ENCODE measurements at places on chromosomes 5 and 9.
A peak's percentile ranks its signal among the peaks of the same experiment; 100 is the strongest.

DNA sequence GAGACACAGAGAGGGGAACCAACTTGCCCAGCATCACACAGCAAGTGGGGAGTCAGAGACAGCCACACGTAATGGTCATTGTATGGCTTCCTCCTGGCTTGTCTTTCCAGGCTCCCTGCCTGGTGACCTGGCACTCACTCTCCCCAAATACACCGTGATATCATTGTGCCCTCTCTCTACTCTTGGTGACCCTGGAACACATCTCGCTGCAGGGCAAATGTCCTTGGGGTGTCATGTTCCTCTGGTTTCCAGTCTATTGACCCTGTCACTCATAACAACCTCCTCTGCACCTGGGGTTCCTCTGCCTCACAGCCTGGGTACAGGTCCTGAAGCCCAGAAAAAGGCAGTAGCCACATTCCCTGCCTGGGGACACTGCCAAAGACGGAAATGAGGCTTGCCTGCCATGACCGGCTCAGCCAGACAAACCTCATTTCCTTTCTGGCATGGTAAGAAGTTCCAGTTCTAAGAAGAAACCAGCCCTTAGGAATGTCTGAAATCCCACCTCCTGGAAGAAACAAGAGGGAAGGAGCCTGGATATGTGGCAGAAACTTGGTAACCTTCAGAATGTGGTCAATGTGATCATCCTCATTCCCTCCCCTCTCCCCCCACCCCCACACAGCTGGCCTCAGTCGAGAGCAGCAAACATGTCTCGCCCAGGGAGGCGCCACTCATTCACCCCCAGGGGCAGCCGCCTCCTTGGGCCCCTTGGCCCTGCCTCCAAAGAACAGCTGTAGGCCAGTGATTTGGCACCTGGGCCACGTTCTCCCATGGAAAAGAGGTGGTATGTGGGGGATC, 30.6 kb upstream of the SMU1 start:
- no peak for DNase-seq

DNA sequence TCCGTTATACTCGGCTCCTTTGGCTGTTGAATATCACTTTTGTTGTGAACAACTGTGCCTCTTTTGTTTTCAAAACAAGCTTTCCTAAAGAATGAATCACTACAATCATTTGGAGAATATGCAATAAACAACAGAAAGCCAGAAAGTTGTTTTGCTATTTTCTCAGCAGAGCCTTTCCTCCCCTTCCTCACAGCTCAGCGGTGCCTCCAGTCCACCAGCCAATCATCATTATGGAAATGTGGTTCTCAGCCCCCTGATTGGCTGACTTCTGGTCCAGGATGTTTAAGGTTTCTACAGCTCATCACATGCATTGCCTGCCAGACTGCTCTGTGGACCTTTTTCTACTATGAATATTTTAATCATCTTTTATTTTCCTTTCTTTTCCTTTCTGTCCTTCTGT, 9.1 kb upstream of the ZNF608 start:
- DNase-seq = no peak

DNA sequence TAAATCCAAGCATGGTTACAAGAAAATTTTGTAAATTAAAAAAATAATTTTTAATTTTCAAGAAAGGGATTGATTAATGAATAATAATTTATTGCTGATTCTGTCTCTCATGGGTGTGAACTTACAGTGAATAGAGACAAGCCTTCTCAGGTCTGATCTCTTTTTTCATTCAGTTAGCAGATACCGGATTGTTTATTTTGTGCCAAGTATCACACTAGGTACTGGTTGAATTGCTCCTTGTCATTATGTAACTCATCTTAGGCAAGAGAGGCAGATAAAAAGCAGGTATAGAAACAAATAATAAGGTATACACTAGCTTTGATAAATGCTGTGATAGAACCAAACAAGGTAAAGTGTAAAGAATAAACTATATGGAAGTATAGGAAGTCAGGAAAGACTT, 283.3 kb downstream of the PJA2 start:
- DNase-seq = no peak

DNA sequence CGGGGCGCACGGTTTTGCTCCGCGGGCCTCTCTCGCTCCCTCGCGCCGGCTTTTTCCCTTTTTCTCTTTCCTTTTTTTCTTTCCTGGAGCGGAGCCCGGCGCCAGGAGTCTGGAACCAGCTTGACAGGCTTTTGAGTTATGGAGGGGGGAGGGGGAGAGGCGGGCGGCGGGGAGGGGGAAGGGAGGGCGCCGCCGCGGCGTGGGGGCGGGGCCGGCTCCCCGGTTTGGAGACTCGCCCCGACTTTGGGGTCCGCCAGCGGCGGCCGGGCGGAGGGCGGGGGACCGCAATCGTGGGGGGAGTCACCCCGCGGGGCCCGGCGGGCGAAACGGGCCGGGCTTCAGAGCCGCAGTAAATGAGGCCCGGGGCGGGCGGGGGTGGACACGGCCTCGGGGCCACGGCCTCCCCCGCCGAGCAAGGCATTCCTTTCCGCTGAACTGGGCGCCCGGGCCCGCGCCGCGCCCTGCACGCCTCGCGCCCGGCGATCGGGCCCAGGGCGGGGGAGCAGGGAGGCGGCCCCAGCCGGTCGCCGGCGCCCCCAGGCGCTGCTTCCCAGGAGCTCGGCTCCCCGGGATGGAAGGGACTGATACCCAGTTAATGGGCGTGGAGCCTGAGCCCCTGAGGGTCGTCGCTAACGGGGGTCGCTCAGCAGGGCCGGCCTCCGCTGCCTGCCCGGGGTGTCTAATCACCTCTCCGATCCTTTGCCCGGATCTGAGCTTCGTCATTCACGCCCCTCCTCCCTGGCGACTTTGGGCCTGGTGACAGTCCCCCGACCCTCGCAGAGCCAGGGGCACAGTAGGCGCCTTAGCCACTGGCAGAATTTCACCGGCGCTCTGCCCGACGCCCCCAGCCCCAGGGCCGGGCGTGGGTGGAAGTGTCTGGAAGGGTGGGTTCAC, 138.1 kb downstream of the C9orf50 start:
- DNase-seq = no peak

DNA sequence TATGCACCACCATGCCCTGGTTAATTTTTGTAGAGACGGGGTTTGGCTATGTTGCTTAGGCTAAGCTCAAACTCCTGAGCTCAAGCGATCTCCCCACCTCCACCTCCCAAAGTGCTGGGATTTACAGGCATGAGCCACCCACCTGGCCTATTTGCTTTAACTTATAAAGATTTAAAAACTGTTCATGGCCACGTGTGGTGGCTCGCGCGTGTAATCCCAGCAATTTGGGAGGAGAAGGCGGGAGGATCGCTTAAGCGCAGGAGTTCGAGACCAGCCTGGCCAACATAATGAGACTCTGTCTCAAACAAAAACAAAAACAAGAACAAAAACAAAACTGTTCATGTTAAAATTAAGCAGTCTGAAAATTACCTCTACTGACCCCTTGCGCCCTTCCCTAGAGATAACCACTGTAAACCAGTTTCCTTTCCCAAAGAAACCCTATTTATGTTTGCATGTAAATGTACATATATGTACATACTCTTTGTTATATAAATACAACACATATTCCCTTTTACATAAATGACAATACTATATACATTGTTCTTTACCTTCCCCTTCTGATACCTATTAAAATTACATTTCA, 1.5 kb downstream of the AK6 start:
- DNase-seq = no peak

DNA sequence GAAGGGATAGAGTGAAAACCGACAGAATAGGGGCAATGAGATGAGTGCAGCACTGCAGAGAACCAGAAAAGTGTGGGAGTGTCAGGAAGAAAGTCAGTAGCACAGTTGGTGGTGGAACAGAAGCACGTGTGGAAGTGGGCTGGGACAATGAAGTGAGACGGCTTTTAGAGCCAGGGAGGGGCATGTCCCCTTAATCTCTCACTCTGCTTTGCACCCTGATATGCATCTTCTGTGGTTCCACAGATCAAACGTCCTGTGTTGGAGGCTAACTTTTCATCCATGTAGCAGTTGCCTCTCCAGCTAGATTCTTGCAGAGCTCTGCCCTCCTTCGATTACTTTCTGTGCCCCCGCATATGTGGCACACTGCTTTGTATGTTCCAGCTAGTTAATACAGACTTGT, 163.6 kb downstream of the DOCK8 start:
- DNase-seq = no peak

DNA sequence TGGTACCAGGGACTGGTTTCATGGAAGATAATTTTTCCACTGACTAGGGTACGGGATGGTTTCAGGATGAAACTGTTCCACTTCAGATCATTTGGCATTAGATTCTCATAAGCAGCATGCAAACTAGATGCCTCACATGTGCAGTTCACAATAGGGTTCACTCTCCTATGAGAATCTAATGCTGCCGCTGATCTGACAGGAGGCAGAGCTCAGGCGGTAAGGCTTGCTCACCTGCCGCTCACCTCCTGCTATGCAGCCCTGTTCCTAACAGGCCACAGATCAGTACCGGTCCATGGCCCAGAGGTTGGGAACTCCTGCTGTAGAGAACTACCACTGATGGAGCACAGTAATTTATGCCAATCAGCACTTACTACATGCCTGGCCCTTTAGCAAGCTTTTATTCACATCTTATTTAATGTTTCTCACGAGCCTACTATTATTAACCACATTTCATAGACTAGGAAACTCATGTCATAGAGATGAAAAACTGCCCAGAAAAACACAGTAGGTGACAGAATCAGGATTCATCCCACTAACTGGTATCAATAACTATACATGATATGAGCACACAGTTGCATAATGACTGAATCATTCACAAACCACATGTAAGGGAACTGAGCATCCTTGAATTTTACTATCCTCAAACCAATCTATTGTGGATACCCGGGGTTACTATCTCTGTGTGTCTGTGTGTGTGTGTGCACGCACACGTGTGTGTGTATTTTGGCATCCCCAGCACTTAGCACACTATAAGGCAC, 46.5 kb downstream of the SVEP1 start:
- DNase-seq = no peak

DNA sequence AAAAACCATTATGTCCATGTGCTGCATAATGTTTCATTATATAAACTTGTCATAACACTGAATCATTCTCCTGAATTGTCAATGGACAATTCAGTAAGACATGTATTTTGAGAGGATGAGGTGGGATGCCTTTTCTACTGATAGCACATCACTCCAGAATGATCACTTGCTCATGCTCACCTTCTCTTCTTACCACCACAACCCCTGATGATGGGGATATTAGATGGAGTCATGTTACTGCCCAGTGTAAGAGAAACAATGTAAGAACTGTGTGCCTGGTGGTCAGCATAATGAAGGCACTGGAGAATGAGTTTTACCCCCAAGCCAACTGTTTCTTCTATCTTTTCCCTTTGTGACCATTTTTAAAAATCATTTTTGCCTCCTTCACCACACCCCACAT, 198.8 kb downstream of the ADAMTSL1 start:
- no peak for DNase-seq

DNA sequence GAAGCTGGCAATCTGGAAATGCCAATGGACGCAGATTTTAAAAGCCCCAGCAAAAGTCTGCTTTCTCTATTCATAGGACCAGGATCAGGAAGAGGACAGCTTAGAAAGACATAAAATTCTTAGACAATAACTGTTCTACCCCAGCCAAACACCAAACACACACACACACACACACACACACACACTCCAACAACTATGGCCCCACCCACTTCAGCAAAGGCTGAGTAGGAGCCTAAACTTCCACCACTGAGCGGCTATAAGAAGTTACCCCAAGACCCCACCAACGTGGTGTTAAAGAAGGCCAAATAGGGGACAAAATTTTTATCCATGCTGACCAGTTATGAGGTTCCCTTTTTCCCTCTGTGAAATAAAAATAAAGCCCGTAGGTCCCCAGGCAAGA, 32.9 kb downstream of the ZMAT2 start:
- no peak for DNase-seq

DNA sequence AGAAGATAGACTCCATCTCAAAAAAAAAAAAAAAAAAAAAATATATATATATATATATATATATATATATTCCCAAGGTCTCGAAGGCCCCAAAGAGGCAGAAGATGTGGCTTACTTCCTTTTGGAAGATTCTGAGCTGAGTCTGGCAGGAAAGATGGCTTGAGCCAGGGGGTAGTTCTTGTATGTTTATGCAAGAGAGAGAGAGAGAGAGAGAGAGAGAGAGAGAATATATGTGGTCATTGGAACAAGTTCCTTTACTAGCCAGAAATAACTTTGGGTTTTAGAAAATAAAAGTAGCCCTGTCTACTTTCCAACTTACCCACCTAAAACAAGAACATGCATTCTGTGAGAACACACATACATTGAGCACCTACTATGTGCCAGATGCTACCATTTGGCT, 17.6 kb downstream of the NCS1 start:
- no peak for DNase-seq

GRCh38 chr5:68381060-68381459, 165.5 kb downstream of the PIK3R1 start:
- DNase-seq = no peak

GRCh38 chr5:126562823-126563222, 32.2 kb downstream of the ALDH7A1 start:
- DNase-seq = no peak

- DNase-seq = no peak
Observed at GRCh38 chr5:12316812-12317211, 412.6 kb upstream of the CTNND2 start.

DNA sequence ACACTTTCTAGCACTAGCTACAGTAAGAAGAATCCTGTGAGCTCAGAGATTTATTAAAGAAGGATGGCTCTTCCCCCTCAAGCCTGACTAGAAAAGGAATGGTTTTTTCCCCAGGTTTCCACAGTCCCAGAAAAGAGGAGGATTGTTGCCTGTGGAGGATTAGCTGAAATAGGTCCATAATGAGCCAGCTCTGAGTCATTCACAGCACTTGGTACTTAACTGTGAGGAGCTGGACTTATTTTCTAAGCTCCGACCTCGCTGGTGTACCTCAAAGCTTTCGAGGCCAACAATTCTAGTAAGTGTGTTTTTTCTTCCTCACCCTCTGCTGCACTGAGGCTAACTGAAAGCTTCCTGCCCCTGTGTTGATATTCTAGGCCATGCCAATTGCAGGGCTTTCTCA, 222.5 kb upstream of the IL12B start:
- no peak for DNase-seq

- peak; percentile 49 for DNase-seq
Observed at GRCh38 chr9:37911271-37911681, 7.3 kb upstream of the SLC25A51 start.

DNA sequence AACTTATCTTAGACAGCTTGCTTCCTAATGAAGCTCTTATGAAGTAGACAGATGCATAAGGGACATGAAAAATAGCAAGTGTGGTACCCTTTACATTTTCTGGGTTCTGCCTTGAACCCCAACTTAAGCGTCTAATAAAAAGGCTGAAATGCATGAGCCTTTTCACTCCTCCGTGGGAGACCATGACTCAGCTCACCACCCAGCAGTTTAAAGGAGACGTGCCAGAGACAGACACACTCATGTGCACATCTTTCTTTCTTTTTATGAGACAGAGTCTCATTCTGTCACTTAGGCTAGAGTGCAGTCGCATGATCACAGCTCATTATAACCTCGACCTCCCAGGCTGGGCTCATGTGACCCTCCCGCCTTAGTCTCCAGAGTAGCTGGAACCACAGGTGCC, 22.3 kb downstream of the CTXN3 start:
- DNase-seq = no peak

- DNase-seq = no peak
Observed at GRCh38 chr9:27367175-27367798, 70.3 kb upstream of the EQTN start.

GRCh38 chr5:83485842-83486241, 14.3 kb downstream of the VCAN start:
- DNase-seq = no peak
